ENCODE measurements at places on chromosomes 1 and 21.
A peak's percentile ranks its signal among the peaks of the same experiment; 100 is the strongest.

DNA sequence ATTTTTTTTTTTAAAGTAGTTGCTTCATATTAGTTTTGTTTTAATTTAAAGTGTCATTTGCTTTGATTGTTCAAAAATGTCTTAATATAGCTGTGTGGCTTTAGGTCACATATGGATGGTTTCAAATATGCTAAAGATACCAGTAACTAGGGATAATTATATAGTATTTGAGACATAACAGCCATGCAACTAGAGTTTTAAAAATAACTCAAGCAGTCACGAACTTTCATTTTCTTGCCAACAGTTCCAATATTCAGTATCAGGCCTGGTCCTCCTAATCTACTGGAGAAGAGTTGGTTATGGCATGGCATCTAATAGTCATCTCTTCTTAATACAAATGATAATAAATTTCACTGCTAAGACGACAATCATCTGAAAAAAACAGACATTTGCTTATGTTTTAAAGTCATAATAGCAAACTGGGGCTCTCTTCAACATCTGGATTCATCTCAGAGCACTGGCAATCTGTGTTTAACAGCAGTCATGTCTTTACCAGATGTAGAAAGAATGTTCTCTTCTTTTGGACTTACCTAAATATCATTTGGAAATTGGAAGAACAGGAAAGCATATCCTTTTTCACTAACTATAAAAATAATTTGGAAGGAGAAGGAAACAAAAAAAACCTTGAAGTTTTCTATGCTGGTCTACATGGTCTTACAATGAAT lies 24.1 kb upstream of the A3GALT2 start:
- no peak for DNase-seq

DNA sequence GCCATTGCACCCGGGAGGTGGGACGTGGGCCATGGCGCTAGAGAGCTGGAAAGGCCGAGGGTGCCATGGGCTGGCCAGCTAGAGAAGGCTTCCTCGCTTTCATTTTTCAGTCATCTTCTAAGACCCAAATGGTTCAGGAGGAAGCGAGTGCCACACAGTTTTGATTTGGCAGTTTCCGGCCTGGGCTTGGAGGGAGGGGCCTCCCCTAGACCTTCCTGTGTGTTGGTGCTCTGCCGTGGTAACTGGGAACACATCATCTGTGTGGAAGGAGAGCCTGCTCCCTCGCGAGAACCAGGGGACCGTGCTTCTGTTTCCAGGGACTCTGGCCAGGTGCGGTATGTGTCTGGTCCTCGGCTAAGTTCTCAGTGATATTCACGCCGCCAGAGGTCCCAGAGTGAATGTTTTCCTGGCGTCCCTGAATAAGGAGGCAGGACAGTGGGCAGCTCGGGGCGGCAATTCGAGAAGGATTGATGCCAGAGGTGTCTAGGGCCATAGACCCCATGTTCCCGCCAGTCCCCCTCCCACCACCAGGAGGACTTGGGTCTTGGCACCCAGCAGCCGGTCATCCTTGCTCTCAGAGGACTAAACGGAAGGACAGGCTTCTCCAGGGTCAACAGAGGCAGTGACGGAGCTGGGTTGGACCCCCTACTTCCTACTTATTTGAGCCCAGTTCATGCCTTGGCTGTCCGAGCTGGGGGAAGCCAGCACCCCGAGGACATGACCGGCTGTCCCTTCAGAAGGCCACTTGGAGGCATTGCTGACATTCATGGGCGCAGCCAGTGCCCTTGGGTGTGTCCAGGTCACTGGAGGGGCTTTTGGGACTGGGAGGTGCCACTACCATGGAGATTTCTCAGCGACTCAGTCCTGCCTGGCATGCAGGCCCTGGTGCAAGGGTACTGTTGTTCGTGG lies 2.7 kb upstream of the NPHP4 start:
- no peak for DNase-seq

DNA sequence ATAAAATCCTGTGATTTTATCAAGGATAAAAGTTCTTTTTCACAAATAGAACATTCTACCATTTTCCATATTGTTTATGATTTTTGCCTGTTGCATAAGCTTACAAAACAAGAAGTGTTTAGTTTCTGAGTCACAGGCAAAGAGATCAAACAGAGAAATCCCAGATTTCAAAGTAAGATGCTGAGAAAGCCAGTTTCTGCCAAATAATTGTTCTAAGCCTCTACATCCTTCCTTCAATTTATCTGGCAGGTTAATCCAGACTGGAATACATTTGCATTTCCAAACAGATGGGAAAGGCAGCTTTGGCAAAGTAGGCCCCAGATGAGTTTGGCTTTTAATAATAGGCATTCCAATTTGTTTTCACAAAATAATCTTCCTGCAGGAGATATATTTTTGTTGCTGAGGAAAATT lies 2.5 kb downstream of the SLC1A7 start:
- no peak for DNase-seq

- peak; percentile 8 for DNase-seq
Observed at GRCh38 chr1:69502991-69503390, 64.7 kb upstream of the LRRC7 start.

Measured in WERI-Rb-1 (cell line).